IMR-90 (cell line): ENCODE measurements at places on chromosomes 7 and 10. TPM values are rescaled to one million over a fixed set of nuclear protein-coding genes. Genes with fewer than 3 reads are reported as not detected.

Gene ANKRD30A
- not detected in 2 replicates for total RNA-seq

Gene SFTPA2
- not detected in 2 replicates for total RNA-seq

Gene CYP3A4
- total RNA-seq = not detected in 2 replicates

Gene HOXA6
- 1.4 and 1.7 TPM in 2 replicates for total RNA-seq

Gene CDNF
- 0.72 and 0.83 TPM in 2 replicates for total RNA-seq

Gene IL2RA
- total RNA-seq = not detected in 2 replicates

Gene COBL
- under 0.01 TPM in 1 of 2 replicates, not detected in the other for total RNA-seq

Gene AKR1C4
- total RNA-seq = not detected in 2 replicates
